Motor neuron (in vitro differentiated cells): ENCODE measurements at places on chromosomes 7 and 10.

- ATAC-seq, result no peak
These were observed 63.4 kb downstream of the HPSE2 start for GRCh38 chr10:99172128-99172738.

GRCh38 chr10:131882590-131883451 lies 18.0 kb upstream of the PPP2R2D start:
- no peak for ATAC-seq

GRCh38 chr7:32586291-32587221 lies 91.3 kb downstream of the AVL9 start:
- no peak for ATAC-seq

DNA sequence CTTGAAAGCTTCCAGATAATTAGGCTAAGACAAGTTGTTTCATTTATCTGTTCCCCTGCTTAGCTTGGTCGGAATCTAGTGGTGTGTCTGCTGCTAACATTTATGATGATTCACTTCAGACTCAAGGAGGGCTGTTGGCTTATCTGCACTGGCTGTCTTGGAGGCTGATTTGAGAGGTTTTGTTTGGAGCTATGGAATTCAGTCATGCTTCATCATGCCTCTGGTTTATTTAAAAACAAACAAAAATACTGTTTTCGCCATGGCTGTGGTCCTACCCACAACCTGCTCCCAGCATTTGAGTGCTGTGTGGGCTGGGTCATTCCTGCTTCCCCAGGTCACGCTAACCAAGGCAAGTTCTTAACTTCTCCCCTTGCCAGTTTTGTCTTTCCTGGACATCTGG lies 11.7 kb upstream of the ARPC1B start:
- no peak for ATAC-seq

DNA sequence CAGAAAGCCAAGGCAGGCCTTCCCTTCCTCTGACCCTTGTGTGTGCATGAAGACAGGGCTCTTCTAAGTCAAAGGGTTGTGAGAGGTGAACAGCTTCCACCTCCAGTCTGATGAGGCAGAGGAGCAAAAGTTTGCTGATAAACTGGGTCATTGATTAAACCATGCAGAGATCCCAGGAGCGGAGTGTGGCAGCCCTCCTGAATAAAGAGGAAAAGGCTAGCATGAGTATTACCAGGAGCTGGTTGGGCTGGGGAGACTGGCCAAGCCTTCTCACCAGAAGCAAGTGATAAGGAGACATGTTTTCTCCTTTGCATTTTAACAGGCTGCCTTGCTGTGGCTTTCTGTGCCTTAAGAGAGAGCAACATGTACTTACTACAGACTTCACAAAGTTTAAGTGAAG lies 10.2 kb downstream of the LMOD2 start:
- no peak for ATAC-seq

- no peak for ATAC-seq
These were observed 432.9 kb downstream of the SORCS3 start for GRCh38 chr10:105073999-105074398.

DNA sequence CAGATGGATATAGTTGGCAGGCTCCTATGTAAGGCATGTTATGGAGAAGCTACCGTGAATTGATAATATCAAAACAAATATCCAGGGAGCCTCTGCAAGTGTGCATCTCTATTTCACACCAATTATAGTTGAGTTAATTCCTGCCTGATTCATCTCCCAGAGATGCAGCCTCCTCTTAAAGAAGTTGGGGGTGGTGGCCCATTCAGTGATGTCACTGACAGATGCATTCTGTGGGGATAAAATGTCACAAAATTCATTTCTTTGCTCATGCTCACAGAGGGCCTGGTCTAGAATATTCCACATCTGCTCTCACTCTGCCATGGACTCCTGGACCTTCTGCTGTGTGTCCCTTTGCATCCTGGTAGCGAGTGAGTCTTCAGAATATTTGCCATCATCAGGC lies 189.1 kb upstream of the PRSS1 start:
- ATAC-seq, result no peak

DNA sequence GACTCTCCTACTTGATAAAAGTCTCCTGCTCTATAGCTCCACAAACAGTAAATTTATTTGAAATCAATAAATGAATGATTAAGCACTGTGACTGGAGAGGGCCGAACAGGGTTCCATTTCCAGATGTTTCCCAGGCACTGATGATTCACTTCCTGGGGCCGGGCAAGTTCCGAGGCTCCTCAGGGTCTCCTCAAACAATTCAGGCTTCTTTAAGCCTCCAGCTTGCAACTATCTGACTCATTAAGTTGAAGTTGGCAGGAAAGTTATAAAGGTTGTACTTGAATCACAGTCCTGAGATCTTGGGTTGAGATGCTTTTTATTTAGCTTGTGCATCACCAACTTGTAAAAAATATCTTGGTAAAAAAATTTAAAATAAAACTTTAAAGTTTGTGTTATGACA lies 612.9 kb downstream of the DNAJB6 start:
- ATAC-seq, result no peak

GRCh38 chr7:33183504-33183903 lies 54.1 kb downstream of the BBS9 start:
- ATAC-seq, result no peak

DNA sequence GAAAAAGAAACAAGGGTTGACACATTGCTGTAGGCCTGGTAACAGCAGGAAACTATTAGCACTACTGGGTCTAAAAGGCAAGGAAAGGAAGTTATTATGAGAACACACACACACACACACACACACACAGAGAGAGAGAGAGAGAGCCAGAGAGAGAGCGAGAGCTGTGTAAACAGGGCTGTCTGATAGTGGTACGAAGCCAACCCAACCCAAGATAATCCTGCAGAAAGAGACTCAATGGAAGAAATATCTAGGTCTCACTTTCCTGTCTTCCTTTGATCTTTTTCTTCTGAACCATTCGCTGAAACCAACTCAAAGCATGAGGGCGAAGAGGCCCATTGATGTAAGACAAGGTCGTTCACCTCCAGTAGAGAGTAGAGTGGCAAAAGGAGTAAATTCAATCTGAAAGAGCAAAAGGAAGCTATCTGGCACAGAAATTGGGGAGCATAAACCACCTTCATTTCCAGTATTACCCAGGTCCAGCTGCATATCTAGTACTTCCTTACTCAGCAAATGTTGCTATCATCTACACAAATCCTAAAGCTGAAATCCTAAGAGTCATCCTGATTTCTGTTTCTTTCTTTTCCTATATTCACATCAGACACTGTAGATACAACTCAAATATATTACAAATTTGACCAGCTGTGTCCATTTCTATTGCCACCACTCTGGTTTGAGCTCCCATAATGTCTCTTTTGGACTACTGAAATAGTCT lies 110.2 kb downstream of the TMEM26 start:
- ATAC-seq, result no peak

GRCh38 chr7:145863-146262 lies 46.5 kb upstream of the FAM20C start:
- no peak for ATAC-seq

GRCh38 chr7:134313543-134313942 lies 3.2 kb downstream of the SLC35B4 start:
- no peak for ATAC-seq

DNA sequence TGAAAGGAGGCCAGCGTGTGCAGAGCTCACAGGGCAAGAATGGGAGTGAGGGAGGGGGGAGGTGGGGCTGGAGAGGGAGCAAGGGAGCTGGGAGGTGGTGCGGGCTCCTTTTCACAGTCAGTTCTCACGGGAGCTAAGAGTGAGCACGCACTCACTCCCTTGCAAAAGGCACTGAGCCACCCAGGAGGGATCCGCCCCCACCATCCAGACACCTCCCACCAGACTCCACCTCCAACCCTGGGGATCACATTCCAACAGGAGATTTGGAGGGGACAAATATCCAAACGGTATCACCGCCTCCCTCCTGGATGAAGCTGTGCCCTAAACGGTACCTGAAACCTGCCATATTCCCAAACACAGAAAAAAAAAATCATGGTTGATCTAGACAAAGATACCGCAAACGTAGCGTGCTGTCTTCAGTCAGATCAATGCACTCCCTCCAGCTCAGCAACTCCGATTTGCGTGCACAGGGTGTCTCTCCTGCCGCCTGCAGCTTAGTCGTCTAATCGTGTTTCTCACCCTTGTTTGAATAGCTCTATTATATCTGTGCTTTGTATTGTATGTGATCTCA lies 20.3 kb upstream of the PRKAG2 start:
- no peak for ATAC-seq

DNA sequence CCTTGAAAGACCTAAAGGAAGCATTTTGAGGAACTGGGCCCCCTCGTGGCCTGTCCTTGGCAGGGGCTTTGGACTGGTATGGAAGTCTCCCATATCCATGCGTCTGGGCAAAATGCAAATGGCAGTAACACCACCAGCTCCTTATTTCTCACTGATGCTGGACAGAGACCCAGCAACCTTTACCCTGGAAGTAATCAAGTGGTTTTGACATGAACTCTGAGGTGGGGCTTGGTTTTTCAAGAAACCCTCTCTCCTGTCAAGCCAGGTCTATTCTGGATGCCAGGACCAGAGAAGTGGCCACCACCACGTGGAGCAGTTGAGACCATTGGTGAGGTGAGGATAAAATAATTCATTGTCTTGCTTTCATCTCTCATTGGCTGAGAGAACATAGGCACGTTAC lies 84.4 kb downstream of the OTUD1 start:
- ATAC-seq, result no peak

DNA sequence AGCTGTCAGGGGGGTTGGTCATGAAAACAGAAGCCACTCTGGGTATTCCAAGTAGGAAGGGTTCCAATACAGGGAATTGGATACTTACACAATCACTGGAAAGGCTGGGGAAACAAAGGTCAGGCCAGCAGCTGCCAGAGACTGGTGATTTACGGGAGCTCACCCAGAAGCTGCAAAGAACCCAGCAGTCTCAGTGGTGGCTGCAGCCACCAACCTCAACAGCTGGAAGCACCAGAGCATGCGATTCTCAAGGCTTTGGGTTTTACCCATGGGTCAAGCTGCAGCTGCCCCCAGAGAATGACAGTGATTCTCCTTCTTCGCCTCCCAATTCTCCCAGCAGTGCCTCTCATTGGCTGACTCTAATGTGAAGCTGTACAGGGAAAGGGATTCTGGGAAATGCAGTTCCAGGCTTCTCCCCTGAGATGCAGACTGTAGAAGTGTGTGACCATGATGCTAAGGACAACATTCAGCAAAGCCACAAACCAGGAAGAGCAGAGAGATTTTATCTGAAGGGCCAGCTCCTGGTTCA lies 107.2 kb upstream of the TCF7L2 start:
- ATAC-seq, result peak; percentile 72

DNA sequence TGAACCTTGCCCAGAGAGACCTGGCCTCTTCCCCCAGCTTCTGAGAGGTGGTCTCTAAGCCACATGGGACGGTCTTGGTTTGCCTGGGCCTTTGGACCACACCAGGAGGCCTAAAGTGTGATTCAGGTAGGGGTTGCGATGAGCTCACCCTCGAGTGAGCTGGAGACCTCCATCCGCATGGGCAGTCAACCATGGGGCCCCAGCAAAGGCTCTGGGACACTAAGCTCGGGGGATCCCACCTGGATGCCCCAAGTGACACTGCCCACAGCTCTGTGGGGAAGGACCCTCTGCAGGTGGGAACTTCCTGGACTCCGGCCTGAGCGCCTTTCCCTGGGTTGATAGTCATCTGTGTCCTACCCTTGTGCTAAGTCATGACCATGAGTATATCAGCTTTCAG lies 57.1 kb upstream of the FAM20C start:
- no peak for ATAC-seq

GRCh38 chr10:6786579-6787031 lies 206.5 kb upstream of the PRKCQ start:
- ATAC-seq, result peak; percentile 72

GRCh38 chr7:30479202-30480120 lies 877 bp upstream of the NOD1 start:
- no peak for ATAC-seq

GRCh38 chr7:47414342-47415317 lies 167.3 kb downstream of the TNS3 start:
- ATAC-seq, result no peak

- no peak for ATAC-seq
These were observed 674.8 kb downstream of the KCNMA1 start for GRCh38 chr10:76962851-76963250.

GRCh38 chr10:101065481-101066145 lies 3.8 kb downstream of the KAZALD1 start:
- peak; percentile 26 for ATAC-seq

GRCh38 chr10:8288600-8288999 lies 234.1 kb downstream of the GATA3 start:
- no peak for ATAC-seq

DNA sequence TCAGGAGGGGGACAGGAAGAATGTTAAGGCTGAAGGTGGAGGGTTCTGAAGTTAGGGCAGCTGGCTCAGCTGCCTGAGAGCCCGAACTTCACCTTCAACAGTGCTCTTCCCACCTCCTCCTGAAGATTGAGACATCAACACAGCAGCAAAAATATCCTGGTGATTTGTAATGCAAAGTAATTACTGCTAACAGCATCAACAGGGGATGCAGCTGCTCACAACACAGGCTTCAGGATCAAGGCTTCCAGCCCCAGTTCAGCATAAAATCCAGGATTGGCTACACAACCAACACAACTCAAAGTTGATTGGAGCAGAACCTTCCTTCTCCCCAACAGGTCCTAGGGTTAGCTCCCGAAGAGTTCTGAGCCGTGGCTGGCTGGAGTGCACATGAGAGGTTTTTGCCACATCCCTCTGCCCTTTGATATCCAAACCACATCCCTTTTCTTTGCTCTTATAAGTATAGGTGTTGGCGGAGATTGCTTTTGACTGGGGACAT lies 242.4 kb downstream of the KIAA1217 start:
- peak; percentile 72 for ATAC-seq

DNA sequence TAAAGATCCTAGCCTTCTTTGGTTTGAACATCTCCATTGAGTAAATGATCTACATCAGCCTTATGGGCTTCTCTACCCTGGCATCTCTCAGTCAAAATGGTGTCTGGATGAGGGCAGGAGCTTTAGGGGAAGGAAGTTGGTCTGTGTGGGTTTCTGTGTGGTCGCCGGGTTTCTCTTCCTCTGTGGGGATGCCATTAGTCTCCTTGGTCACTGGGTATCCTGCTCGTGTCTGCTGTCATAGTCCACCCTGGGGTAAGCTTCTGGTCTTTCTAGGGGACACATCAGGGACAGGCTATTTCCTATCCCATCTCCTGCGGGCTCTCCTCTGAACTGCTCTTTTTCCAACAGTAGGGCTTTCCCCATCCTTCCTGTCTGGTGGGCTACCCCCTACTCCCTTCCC lies 150.3 kb upstream of the NPY start:
- ATAC-seq, result no peak

- ATAC-seq, result peak; percentile 59
These were observed 4.2 kb downstream of the PCDH15 start for GRCh38 chr10:54796881-54797280.

GRCh38 chr7:88218836-88219605 lies 817 bp downstream of the SRI start:
- ATAC-seq, result peak; percentile 61
